Right lobe of liver (tissue), 6 donors: ENCODE measurements at places on chromosomes 5 and 9. TPM values are rescaled to one million over a fixed set of nuclear protein-coding genes. Genes with fewer than 3 reads are reported as not detected.

The PTCD2 gene
- 6.2 TPM for total RNA-seq

The FBLL1 gene
- not detected for total RNA-seq

The F12 gene
- total RNA-seq, result 295 TPM

The GNA14 gene
- 2.3 TPM for total RNA-seq

The PCDHB15 gene
- total RNA-seq, result 0.37 TPM

The FBP1 gene
- total RNA-seq, result 767 TPM

The GRIN3A gene
- total RNA-seq, result 0.12 TPM

The CCDC107 gene
- 20.5 TPM for total RNA-seq

The MYMK gene
- not detected for total RNA-seq

The KCNIP1 gene
- total RNA-seq, result not detected

The SLIT3 gene
- 1.2 TPM for total RNA-seq

The CNTNAP3B gene
- 7.4 TPM for total RNA-seq

The C5orf46 gene
- total RNA-seq, result not detected

The KIF4B gene
- total RNA-seq, result not detected

The ATG10 gene
- 4.0 TPM for total RNA-seq

The GAS1 gene
- total RNA-seq, result 0.93 TPM

The MAMDC2 gene
- total RNA-seq, result 1.6 TPM

The ST8SIA4 gene
- total RNA-seq, result 6.7 TPM

The LRRC70 gene
- total RNA-seq, result 0.44 TPM

The SLC34A3 gene
- not detected for total RNA-seq

The ANKRD33B gene
- total RNA-seq, result 0.31 TPM

The PCDHB14 gene
- 0.44 TPM for total RNA-seq

The CER1 gene
- total RNA-seq, result not detected

The SLC46A2 gene
- not detected for total RNA-seq

The ACTBL2 gene
- not detected for total RNA-seq

The FSTL4 gene
- total RNA-seq, result not detected

The C7 gene
- 49.0 TPM for total RNA-seq

The CDH9 gene
- total RNA-seq, result not detected

The SLC27A6 gene
- not detected for total RNA-seq

The MED27 gene
- 5.2 TPM for total RNA-seq

The GBA2 gene
- total RNA-seq, result 34.0 TPM

The CHSY3 gene
- total RNA-seq, result 2.8 TPM

The CEL gene
- 0.19 TPM for total RNA-seq

The NR2F1 gene
- total RNA-seq, result 9.7 TPM
